ENCODE measurements at places on chromosomes 13 and 19. TPM values are rescaled to one million over a fixed set of nuclear protein-coding genes. Genes with fewer than 3 reads are reported as not detected.

Gene NCR1
- total RNA-seq: not detected

Gene CD37
- not detected for total RNA-seq

Gene ESD
- total RNA-seq: 63.2 TPM

Gene FPR2
- total RNA-seq: not detected

Gene DHRS12
- total RNA-seq: 6.1 TPM

Gene DCT
- total RNA-seq: not detected

Data from endothelial cell of coronary artery (primary cell).